ENCODE measurements at places on chromosomes 2 and 18. TPM values are rescaled to one million over a fixed set of nuclear protein-coding genes. Genes with fewer than 3 reads are reported as not detected.

- peak; percentile 13 for DNase-seq
Measured at GRCh38 chr2:66888791-66889631, 454.1 kb downstream of the MEIS1 start.

GRCh38 chr18:50469380-50469781 is 90.5 kb upstream of the MAPK4 start:
- DNase-seq = peak; percentile 58

- DNase-seq = no peak
Measured at GRCh38 chr2:516944-517343, 160.3 kb downstream of the TMEM18 start.

DNA sequence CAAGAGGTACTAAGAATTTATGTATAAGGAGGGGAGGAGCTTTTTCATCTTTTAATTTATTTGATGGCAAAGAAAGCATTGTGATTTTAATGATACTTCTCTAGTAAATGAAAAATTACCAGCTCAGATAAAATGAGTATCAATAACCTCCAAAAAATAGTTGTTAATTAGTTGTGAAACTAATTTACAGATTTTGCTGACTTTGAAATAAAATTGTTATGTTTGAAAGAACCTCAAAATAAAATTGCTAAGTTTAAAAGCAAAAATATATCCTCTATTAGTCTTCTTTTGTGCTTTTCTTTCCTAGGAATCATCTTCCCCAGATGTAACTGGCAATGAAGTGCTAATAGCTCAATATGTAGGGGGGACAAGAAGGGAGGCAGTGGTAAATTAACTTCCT is 36.5 kb downstream of the ZC3H6 start:
- no peak for DNase-seq

The RNMT gene
- total RNA-seq = 21.1 TPM

DNA sequence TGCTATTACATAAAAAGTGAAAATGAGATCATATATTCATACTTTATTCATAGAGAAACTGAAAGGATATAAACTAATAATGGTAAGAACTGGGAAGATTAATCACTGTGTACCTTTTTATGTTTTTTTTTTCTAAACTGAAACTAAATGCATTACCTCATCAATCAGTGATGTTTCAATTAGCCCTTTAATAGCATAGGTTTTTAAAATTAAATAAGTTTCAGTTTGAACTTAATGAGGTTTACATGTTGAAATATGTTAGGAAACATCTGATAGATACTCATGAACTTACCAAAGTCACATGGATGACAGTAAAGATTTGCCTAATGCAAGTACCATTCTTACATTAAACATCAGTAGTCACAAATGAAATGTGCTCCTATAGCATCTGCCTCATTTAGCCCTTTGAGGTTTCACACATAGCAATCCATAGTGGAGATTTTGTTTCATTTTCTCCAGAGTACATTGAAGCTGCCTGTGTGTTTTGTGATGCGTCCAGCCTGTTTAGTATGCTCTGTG is 8.9 kb downstream of the MAPRE2 start:
- no peak for DNase-seq

DNA sequence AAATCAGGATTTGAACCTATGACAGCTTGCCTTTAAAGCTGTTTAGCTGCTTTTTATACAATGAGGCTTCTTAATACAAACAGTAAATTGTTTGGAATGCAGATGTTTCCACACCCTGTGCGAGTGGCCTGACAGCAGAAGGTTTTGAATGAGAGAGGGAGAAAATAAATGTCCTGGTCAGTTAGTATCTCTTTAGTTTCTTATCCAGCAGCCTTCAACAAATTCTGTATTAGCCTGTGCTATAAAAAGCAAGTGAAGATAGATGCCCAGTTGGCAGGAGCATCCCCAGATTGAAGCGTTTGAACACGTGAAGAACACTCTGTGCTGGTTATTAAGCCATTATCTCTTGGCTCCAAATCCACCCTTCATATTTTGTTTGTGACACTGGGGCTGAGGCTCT is 70.6 kb downstream of the CERS6 start:
- no peak for DNase-seq

DNA sequence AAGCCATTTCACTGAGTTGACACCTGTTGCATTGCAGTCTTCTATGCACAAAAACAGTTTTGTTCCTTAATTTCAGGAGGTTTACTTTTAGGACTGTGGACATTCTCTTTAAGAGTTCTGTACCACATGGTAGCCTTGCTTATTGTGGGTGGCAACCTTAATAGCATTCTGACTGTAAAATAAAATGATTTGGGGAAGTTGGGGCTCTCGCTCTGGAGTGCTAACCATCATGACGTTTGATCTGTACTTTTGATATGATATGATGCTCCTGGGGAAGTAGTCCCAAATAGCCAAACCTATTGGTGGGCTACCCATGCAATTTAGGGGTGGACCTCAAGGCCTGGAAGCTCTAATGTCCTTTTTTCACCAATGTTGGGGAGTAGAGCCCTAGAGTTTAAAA is 3.4 kb downstream of the CTLA4 start:
- DNase-seq = no peak

GRCh38 chr2:104975371-104975770 is 62.5 kb upstream of the MRPS9 start:
- no peak for DNase-seq

- DNase-seq = no peak
Measured at GRCh38 chr2:229081411-229081810, 189.7 kb downstream of the PID1 start.

The NAT8 gene
- total RNA-seq = not detected

DNA sequence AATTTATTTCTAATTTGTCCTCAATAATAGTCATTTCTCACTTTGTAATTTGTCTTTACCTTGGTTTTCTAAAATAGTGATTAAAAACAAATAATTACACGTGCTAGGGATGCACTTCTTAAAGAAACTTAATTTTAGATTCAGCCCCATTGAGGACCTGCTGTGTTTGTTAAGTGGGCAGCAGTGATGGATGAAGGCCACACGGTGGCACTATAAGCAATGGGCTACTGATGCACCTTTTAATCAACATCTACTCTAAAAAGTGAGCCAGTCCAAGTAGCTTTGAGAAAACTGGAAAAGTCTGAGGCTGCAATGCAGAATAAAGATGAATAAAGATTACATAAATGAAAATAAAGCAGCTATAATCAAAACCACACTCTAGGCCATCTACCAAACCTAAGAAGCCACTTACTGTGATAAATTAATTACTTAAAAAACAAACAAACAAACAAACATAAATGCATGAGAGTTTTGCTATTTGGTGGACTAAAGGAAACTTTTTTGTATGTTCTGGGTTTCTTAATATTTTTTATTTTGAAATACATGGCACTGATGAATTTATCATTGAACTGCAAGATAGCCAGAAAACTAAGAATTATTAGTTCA is 89.3 kb downstream of the PDE11A start:
- DNase-seq = no peak

DNA sequence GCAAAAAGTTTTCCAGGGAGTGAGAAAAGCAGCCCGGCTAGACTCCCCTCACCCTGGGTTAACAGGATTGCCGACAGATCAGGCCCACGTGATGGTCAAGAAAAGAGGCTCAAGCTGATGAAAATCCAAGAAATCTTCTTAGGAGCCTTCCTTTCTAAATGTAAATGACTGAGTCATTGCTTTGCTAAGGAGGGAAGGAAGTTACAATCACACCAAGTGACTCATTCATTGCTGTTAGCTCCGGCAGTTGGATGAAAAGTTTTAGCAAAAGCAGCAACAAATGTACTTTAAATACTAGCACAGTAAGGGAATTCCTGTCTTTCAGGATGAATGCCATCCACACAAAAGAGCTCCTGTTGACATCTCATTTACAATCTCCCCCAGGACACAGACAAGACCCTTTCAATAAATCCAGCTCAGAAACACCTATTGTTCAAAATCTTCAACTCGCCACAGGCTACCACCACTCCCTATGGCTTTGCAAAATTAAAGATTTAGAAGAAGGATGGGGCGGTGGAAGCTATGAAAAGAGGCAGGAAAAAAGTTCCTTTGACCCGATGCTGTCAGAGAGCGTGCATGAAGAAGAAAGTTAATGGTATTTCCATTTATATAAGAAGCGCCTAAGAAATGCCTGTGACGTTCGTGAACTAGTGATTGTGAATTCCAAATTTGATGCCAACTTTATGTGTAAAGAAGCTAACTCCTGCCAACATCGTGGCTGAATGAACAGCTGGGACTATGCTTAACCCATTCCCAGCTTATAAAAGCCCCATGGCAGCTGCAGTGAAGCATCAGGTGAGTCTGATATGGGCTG is 153.7 kb downstream of the TGIF1 start:
- no peak for DNase-seq

GRCh38 chr18:33712719-33713118 is 134.7 kb downstream of the ASXL3 start:
- no peak for DNase-seq

DNA sequence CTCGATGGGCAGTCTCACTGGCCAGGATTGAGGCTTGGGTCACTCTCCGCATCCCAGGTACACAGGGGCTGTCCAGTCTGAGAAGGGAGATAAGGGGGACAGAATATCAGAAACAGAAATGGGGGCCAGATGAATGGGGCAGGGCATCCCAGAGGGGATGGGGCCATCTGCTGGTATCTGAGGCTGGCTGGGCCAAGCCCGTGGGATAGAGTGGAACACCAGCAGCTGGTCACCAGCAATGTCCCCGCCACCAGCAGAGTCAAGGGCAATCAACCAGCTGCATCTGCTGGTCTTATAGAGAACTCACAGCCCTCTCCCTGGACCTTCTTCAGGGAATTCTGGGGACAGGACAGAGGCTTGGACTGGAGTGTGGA is 128.8 kb upstream of the HAAO start:
- DNase-seq = no peak

GRCh38 chr2:173230181-173230580 is 124.5 kb upstream of the CDCA7 start:
- no peak for DNase-seq

The C2orf92 gene
- 1.5 TPM for total RNA-seq

- no peak for DNase-seq
Measured at GRCh38 chr2:224025874-224026273, 13.2 kb downstream of the SERPINE2 start.

- no peak for DNase-seq
Measured at GRCh38 chr2:12819721-12820120, 103.0 kb downstream of the TRIB2 start.

The C2orf78 gene
- not detected for total RNA-seq

DNA sequence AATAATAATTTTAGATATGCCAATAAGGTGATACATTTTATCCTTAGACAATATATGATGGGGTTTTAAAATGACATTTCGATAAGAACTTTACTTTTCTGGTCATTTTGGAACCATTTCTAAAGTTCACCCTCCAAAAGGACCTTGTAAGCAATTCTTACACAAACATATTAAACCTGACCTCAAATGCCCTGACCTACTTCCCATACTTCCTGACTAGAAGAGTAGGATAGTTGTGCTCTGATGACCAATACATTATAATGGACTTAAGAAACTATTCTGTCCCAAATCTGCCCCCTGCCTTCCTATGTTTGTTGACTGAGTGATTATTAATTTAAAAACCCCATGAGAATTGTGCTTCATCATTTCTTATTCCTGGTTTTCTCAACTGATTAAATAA is 24.6 kb downstream of the GCA start:
- no peak for DNase-seq

The HSBP1L1 gene
- total RNA-seq = 10.4 TPM

DNA sequence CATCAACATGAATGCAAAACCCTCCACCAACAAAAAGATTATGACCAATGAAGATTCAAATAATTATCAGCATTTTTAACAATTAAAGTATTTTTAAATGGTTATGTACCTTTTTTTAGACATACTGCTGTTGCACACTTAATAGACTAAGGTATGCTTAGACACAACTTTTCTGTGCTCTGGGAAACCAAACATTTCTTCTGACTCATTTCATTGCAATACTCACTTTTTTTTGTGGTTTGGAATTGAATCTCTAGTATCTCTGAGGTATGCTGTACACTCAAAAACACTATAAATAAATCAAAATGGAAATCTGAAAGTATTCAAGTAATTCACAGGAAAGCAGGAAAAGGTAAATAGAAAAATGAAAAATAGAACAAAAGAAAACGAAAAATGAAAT is 247.9 kb upstream of the POU3F3 start:
- DNase-seq = no peak

DNA sequence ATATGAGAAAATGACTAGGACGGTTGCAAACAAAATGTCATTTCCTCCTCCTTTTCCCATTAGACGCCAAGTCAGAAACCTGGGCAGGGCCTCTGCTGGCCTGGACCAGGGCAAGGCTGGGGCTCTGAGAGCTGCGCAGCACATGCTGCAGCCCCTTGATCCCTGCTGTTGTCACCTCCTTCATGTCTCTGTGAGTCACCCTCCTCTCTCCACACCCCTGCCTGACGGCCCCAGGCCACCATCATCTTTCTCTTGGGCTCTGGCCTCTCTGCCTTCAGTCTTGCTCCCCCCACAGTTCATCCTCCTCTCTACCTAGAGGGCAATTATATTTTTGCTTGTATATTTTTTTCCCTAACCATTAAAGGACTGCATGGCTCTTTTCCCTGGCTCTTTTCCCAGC is 10.0 kb downstream of the FLACC1 start:
- DNase-seq = no peak

The CFAP65 gene
- not detected for total RNA-seq

The KCNF1 gene
- 0.34 TPM for total RNA-seq

DNA sequence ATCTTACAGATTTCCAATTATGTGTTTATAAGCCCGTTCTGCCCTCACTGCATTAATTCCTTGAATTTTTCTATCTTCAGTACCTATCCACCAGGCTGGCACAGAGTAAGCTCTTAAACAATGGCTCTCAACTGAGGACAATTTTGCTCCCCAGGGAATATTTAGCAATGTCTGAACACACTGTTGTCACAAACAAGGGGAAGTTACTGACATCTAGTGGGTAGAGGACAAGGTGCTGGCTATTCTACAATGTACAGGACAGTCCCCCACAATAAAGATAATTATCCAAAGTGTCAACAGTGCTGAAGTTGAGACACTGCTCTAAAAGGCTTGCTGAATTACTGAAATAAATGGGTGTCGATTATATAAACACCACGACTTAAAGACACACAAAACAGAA is 5.0 kb downstream of the NDUFS1 start:
- DNase-seq = no peak

GRCh38 chr18:44156776-44157335 is 523.8 kb upstream of the SETBP1 start:
- no peak for DNase-seq

- no peak for DNase-seq
Measured at GRCh38 chr18:31156821-31157763, 5.6 kb downstream of the DSC1 start.

The ARHGAP28 gene
- total RNA-seq = 2.5 TPM

DNA sequence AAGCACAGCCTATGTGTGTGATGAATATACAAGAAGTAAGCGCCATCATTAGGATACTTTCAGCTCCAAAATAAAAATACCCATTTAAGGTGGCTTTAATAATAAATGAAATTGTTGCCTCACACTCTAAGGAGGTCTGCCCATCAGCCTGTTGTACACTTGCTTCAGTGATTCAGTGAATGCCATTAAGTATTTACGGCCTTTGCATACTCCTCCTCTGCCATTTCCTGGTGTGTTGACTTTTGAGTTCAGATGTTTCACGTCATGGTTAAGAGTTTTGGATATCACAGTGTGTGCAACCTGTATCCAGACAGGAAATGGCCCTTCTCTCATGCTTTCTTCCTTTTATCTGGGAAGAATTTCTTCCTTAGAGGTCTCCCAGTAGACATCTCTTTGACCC is 38.6 kb upstream of the SNORC start:
- no peak for DNase-seq

GRCh38 chr18:13605901-13606300 is 120.5 kb downstream of the FAM210A start:
- DNase-seq = no peak

The VWA3B gene
- total RNA-seq = 0.62 TPM
